ENCODE measurements at places on chromosomes 16 and 17. TPM values are rescaled to one million over a fixed set of nuclear protein-coding genes. Genes with fewer than 3 reads are reported as not detected.

Gene FAM171A2
- total RNA-seq, result 3.1 TPM

Gene GSG1L
- total RNA-seq, result not detected

GRCh38 chr17:38912221-38912813 is 13.1 kb upstream of the LASP1NB start:
- peak; percentile 66 for DNase-seq

GRCh38 chr16:5633845-5634440 is 536.3 kb upstream of the EEF2KMT start:
- DNase-seq, result no peak

Gene KRTAP3-1
- not detected for total RNA-seq

Gene OR4D1
- total RNA-seq, result not detected

- DNase-seq, result no peak
Observed at GRCh38 chr17:48553190-48553547, 8.3 kb upstream of the HOXB2 start.

DNA sequence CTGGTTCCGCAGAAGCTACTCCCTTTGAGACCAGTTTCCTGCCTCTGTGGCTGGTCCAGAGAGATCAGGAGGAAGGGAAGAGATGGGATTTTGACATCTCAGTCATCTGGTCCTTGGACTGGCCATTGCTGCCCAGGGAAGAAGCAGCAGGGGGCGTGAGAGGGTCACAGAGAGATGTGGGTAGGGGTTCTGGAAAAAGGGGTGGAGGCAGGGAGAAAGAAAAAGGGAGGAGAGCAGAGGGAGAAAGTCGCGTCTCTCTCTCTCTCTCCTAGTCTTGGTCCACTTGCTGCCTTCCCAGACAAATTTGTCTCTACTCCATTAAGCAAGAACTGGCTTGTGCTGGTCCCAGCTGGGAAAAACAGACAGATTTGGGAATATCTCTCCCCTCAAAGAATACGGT is 4.4 kb downstream of the SHBG start:
- peak; percentile 45 for DNase-seq

Gene PPP1R1B
- 4.1 TPM for total RNA-seq

DNA sequence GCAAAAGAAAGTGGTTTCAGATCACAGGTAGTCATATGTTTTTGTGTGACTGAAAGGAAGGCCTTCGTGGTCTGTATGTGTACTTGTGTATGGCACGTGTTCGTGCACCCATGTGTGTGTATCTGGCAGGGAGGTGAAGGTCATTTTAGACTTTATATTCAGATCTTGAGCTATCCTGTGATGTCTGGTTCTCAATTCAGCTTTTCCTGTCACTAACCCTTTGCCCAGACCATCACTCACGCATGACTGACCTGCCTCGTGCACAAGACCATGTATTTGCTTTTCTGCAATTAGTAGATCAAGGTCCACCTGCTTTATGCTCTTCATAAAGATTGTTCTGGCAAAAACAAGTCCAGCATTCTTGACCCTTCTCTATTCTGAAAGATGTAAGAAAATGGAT is 139.7 kb upstream of the MAF start:
- DNase-seq, result no peak

Data from fibroblast of the aortic adventitia (primary cell).